Activated naive CD4-positive, alpha-beta T cell treated with anti-CD3 and anti-CD28 coated beads for 36 hours (primary cell): ENCODE measurements at places on chromosomes 11 and 22. TPM values are rescaled to one million over a fixed set of nuclear protein-coding genes. Genes with fewer than 3 reads are reported as not detected.
A peak's percentile ranks its signal among the peaks of the same experiment; 100 is the strongest.

TRPM5 gene
- not detected for total RNA-seq

SLC29A2 gene
- total RNA-seq = 7.4 TPM

DNA sequence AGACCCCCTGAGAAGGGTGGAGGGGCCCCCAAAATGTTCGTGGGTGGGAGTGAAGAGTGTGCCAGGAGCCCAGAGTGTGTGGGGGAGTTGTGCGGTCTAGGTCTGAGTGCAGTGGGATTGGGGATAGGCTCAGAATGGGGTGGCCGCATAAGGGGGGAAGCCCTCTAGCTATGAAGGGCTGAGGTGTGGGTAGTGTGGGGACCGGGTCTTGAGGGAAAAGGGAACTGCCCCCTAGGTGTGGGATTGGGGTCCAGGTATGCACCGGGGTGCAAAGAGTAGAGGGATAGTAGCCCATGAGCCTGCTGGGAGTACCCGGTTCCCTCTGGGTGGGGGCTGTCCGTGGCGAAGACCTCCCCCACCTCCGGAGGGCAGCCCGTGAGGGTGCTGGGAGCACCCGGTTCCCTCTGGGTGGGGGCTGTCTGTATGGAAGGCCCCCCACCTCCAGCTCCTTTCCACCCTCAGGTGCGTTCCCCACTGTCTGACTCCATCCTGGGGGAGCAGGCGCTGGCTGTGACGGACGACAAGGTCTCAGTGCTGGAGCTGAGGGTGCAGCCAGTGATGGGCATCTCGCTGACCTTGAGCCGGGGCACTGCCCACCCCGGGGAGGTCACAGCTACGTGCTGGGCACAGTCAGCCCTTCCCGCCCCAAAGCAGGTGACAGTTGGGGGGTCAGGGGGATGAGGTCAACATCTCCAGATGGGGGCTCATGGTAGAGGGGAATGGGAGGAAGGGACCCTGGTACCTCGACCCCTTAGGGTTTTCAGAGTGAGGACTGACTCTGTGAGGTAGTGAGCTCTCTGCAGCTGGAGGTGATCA is 10.7 kb downstream of the TMEM132A start:
- no peak overlapping the region for H3K4me3 ChIP-seq
- H3K36me3 ChIP-seq = no peaks in the 10 kb centered on the region
- no peak for DNase-seq
- H3K27me3 ChIP-seq = no peaks in the 10 kb centered on the region
- peaks cover 3% of the 10 kb centered on the region for H3K4me1 ChIP-seq

DNA sequence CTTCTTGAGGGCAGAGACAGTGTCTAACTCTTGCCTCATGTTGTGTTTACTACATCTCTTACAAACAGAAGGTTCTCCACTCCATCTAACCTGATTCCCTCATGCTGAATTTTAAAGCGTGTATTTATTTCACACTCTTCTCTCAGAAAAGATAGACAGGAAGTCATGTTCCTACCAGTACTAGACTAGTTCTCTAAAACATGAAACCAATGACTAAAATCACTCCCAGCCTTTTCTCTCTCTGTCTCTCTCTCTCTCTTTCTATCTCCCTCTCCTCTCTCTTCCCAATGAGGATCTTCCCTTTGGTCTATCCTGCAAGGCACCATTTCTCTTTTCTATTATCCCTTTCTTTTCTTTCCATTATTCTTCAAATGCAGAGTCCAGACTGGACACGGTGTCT is 391.9 kb upstream of the CADM1 start:
- no peak for DNase-seq
- H3K27me3 ChIP-seq = no peaks in the 10 kb centered on the region

GRCh38 chr11:93784145-93784934 is at the start of gene MED17:
Gene MED17, plus strand, starts transcription at chr11:93784282. Its CDS starts 232 bp downstream, at chr11:93784514.
- peak; percentile 94 for DNase-seq
- H3K36me3 ChIP-seq = peaks cover 24% of the 10 kb centered on the region
- H3K27me3 ChIP-seq = no peaks in the 10 kb centered on the region

GRCh38 chr11:47981667-47982404 is 1.5 kb downstream of the PTPRJ start:
- H3K4me1 ChIP-seq = peaks cover 39% of the 10 kb centered on the region
- DNase-seq = peak; percentile 38
- no peaks in the 10 kb centered on the region for H3K36me3 ChIP-seq
- H3K4me3 ChIP-seq = peak overlapping the region; percentile 82
